Fibroblast of mammary gland (primary cell): ENCODE measurements at places on chromosomes 3 and 15.

- no peak for DNase-seq
These were observed 226.7 kb upstream of the FEZF2 start for GRCh38 chr3:62600033-62600432.

- DNase-seq: no peak
These were observed 21.1 kb downstream of the C3orf62 start for GRCh38 chr3:49255718-49256511.

GRCh38 chr15:29207027-29207757 lies 62.4 kb downstream of the NSMCE3 start:
- no peak for DNase-seq

- no peak for DNase-seq
These were observed 108.8 kb upstream of the MCTP2 start for GRCh38 chr15:94122516-94122915.

DNA sequence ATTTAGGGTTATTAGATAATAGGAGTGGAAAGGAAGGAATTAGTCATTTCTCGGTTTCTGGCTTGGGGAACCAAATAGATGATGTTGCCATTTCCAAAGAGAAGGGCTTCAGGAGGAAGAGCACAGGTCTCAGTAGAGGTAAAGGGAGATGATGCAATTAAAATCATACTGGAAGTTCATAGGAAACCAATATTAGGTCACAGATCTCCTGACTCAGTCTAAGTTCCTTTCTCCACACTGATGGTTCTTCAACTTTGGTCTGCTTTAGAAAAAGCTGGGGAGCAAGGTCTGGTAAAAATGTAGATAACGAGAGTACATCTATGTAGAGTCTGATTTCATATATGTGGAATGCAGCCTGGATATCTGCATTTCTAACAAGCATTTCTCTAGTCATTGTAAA lies 130.9 kb downstream of the POLQ start:
- no peak for DNase-seq

DNA sequence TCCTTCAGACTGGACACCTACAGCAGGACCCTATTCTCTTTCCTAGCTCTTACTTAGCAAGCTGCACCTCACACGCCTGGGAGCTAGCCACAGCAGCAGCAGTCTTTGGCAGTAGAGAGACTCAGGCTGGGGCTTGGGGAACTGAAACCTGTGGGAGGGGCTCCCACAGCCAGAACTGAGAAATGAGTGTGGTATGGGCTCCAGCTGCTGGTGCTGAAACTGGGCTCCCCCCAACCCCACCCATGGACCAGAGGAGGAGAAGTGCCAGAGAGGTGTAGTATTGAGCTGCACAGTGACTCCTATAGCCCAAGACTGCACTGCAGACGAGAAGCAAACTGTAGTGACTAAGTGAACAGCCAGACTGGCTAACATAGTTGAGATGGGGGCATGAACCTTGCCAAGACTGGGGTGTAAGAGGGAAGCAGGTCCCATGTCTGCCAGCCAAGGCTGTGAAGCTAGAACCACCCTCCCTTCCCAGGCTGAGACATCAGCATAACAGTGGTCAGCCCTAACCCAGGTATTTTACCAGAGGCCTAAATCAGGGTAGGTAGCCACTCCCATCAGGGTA lies 62.5 kb downstream of the MYO5A start:
- DNase-seq: no peak

DNA sequence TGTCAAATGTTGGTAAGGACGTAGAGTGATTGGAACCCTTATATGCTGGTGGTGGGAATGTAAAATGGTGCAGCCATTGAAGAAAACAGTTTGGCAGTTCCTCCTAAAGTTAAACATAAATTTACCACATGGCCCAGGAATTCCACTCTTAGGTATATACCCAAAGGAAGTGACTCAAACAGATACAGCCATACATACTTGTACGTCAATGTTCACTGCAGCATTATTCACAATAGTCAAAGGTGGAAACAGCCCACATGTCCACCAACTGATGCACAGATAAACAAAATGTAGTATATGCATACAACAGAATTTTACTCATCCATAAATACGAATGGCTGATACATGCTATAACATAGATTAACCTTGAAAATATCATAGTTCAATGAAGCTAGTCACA lies 13.2 kb downstream of the CLASP2 start:
- no peak for DNase-seq

GRCh38 chr15:59516655-59517461 lies 78.9 kb downstream of the FAM81A start:
- no peak for DNase-seq
